ENCODE measurements at places on chromosomes 11 and 22. TPM values are rescaled to one million over a fixed set of nuclear protein-coding genes. Genes with fewer than 3 reads are reported as not detected.

HSPB2 gene
- total RNA-seq: not detected

OSBP2 gene
- total RNA-seq: 2.8 TPM

CALCA gene
- total RNA-seq: 0.14 TPM

GAL gene
- not detected for total RNA-seq

SYNGR1 gene
- total RNA-seq: 19.9 TPM

MIOX gene
- total RNA-seq: not detected

P2RY6 gene
- total RNA-seq: 2.5 TPM

SLC2A11 gene
- total RNA-seq: 4.6 TPM

APOBEC3G gene
- 23.6 TPM for total RNA-seq

SCUBE1 gene
- 0.04 TPM for total RNA-seq

FOXRED2 gene
- total RNA-seq: 21.6 TPM

ST14 gene
- 0.10 TPM for total RNA-seq

OR52E8 gene
- not detected for total RNA-seq

ELP4 gene
- total RNA-seq: 40.6 TPM

BIK gene
- not detected for total RNA-seq

WNT11 gene
- total RNA-seq: 0.76 TPM

ADM2 gene
- 0.17 TPM for total RNA-seq

SLC17A6 gene
- total RNA-seq: 0.02 TPM

FJX1 gene
- total RNA-seq: 11.3 TPM

KMT5B gene
- total RNA-seq: 9.0 TPM

TRIM22 gene
- total RNA-seq: 62.8 TPM

KRTAP5-2 gene
- not detected for total RNA-seq

Data from H4 (cell line).